Astrocyte (in vitro differentiated cells and primary cell): ENCODE measurements at places on chromosomes 5 and 9. TPM values are rescaled to one million over a fixed set of nuclear protein-coding genes. Genes with fewer than 3 reads are reported as not detected.

DNA sequence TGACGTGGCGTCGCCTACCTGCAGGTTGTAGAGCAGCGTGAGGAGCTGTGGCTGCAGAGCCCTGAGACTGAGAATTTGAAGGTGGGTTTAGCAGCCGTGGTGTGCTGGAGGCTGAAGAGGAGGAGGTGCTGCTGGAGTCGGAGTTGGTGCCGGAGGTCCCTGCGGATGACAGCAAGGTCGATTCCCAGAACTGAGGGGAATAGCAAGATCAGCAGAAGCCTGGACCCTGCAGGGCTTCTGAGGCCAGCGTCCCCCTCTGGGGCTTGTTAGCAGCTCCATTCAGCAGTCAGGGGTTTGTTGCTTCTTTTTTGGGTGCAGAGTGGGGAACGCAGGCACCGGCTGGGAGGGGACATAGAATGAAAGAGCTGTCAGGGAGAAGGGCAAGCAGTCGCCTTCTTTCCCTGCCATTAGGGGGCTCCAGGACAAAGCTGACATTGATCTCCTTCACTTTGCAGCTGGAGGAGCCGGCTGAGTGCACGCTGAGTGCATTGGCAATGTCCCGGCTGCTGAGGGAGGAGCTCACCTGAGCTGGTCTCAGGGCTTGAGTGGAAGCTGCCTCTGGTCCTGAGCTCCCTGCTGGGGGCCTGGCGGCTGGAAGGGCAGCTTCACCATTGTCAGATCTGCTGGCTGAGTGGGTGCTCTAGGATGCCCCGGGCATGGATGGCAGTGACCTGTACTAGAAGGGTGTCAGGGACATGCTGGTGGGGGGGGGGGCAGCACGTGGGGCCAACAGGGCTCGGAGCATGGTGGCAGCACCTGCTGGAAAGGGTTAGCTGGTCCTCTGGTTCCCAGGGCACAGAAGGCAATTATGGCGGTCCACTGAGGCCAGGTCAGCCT lies 20.8 kb downstream of the OBP2B start:
- no peak for DNase-seq

Gene WDR41
- total RNA-seq, result 115 and 132 TPM in 2 replicates

GRCh38 chr5:151459680-151460324 lies 12.4 kb downstream of the SLC36A1 start:
- no peak for DNase-seq

DNA sequence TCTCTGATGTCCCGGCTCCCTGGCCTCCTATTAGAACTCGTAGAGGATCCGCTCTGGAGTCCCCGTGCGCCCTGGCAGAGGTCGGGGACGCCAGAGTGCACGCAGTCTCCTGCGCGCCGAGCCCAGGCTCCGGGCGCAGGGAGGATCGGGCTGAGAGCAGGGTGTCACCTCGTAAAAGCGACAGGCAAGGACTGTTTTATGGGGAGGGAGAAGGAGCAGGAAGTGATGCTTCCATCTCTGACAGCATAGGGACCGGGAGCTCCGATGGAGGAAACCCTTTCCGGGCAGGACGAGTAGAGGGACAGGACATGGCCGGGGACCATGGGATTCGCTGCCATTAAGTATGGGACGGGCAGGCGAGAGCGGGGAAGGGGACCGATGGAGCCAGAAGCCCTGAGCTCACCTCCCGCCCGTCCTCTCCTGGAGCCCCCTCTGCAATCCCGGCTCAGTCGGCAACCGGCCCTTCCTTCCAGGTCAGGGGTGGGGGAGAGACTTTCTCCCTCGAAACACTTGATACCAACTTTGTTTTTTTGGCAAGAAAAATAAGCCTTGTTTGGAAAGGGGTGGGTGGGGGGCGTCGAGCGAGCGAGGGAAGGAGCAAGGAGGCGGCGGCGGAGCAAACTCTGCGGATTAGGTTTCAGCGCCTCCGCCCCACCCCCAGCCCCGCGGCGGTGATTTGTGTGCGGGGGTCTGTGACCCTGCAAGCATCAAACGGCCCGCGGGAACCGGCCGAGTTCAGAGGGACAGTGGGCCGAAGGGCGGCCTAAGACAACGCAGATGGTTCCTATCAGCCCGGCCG lies 12.6 kb downstream of the LMX1B start:
- no peak for DNase-seq

GRCh38 chr5:79488775-79489174 lies 25.2 kb downstream of the HOMER1 start:
- peak; percentile 80 for DNase-seq

GRCh38 chr5:96595300-96596090 lies 66.7 kb upstream of the CAST start:
- no peak for DNase-seq

Gene ISL1
- total RNA-seq, result 1.8 and 5.4 TPM in 2 replicates

Gene SLC22A4
- 4.1 and 4.5 TPM in 2 replicates for total RNA-seq

Gene ADGRD2
- total RNA-seq, result not detected in 2 replicates

Gene OR1J2
- not detected in 2 replicates for total RNA-seq

GRCh38 chr5:115494570-115495289 lies 49.8 kb downstream of the FEM1C start:
- peak; percentile 63 for DNase-seq

DNA sequence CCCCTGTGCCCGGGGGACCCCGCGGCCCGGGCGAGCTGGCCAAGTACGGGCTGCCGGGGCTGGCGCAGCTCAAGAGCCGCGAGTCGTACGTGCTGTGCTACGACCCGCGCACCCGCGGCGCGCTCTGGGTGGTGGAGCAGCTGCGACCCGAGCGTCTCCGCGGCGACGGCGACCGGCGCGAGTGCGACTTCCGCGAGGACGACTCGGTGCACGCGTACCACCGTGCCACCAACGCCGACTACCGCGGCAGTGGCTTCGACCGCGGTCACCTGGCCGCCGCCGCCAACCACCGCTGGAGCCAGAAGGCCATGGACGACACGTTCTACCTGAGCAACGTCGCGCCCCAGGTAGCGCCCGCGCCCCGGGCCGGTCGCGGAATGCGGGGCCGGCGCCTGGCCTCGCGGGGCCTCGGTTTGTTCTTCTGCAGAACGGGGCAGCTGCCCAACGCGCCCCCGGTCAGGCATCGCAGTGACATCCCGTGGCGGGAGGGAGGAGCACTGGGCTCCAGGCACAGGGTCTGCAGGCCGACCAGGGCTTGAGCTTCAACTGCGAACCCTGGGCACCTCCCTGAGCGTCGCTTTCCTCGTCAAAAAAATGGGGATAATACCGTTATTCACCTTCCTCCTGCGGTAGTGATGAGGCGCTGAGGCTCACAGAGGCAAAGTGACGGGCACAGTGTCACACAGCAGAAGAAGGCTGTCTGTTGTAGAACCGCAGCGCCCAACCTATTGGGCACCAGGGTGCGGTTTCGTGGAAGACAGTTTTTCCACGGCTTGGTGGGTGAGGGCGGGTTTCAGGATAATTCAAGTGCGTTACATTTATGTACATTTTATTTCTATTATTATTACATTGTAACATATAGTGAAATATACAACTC lies 777 bp downstream of the ENDOG start:
- no peak for DNase-seq

Gene GRIA1
- 4.2 and 5.4 TPM in 2 replicates for total RNA-seq

Gene SIT1
- not detected in 2 replicates for total RNA-seq

- DNase-seq, result no peak
These were observed 129.2 kb downstream of the MED27 start for GRCh38 chr9:131950487-131950886.

DNA sequence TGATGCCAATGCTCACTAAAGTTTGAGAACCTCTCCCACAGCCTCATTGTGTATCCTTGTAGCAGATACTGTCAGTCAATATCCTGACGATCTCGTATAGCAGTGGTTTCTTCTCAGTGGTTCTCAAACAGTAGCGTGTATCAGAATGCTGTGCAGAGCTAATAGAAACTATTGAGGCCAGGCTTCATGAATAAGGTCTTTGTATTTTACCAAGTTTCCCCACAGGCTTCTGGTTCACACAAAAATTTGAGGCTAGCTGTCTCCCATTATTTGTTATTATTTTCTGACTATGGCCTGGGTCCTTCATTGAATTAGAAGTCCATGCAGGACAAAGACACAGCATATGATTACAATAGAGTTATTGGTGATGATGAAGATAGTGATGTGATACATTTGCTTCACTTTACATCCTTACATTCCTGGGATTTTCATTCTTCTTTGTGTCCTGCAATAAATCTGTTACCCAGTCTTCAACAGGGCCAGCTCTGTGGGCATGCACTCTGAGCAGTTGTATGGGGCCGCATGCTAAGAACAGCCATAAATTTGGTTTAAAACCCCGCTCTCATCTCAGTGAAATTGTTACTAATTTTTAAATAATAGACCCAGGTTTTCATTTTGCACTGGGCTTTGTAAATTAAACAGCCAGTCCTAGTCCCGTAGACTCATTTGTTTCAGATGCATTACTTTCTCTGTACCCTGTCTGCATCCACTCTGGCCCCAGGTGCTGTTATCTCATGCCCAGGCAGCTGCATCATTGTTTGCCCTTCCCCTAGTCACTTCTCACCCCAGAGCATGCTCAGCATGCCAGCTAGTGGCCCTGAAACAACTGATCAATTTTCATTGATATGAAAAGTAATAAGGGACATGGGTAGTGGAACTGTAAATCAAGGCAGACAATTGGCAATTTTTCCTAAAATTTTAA lies 199.9 kb upstream of the PIK3R1 start:
- DNase-seq, result no peak

GRCh38 chr9:89379508-89380115 lies 61.3 kb downstream of the SECISBP2 start:
- no peak for DNase-seq

GRCh38 chr5:117103703-117104102 lies 529.1 kb upstream of the SEMA6A start:
- DNase-seq, result no peak

- DNase-seq, result no peak
These were observed 138.4 kb upstream of the KIF2A start for GRCh38 chr5:62167561-62168057.

DNA sequence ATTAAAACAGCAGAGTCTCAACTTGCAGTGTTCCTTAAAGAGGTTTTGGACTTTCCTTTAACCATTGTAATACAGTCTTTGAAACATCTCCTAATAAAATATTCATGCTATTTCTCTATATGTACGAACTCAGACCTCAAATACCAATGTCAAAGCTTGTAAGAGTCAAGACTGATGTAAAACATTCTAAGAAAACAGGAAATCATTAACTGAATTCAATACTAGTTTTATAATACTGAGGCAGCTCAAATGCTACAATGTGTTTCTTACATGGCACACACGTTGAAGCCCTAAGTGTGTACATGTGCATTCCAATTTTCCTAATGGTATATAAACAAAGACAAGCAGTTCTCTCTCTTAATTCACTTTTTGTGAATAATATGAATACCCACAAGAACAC lies 11.6 kb downstream of the PSIP1 start:
- DNase-seq, result no peak

DNA sequence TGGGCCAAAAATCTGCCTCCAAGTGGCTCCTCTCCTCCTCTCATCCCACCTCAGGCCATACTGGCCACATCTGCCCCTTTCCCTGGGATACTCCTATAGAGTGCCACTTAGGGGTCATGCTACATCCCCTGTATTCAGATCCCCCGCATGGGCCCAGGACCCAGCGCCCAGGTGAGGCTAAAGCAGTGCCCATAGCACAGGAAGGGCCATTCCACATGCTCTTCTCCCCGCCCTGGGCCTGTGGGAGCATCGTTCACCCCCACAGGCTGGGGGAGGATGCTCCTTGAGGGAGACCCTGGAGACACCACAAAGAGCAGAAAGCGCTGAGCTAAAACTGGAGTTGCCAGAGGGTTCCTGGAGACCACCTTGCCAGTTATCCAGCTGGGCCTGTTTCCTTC lies 52.5 kb upstream of the SLC25A51 start:
- no peak for DNase-seq

DNA sequence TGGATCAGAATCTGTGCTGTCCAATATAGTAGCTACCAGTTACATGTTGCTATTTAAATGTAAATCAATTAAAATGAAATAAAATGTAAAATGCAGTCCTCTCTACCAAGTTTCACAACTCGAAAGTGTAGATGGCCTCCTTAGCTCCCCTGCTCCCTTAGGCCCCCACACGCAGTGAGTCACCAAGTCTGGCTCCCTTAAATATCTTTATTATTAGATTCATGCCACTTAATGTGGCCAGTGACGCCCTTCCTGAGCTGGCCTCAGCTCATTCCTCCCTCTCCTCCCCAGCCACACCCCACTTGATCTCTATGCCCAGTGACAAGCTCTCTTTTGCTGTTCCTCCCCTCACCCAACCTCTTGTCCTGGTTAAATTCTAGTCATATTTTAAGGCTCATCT lies 88.4 kb upstream of the DNAH5 start:
- peak; percentile 73 for DNase-seq

DNA sequence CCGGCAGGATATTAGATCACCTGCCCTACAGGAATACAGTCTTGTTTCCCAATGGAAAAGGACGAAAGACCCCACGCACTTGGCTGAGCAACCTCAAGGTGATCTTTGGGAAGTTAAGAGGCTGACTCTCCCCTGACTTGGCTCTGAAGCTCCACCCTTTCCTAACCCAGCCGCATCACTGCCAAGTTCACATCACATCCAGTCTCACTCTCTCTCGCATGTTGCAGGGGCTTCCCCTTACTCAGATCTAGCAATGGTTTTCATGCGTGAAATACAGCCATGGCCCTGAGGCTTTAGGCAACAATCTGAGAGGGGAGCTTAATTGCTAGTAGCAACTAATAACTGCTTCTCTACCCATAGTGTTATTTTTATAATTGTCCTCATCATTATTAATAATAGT lies 211.6 kb downstream of the DOCK8 start:
- no peak for DNase-seq
